Fibroblast of mammary gland (primary cell): ENCODE measurements at places on chromosomes 4 and X.

- DNase-seq = no peak
Observed at GRCh38 chr4:153603258-153603657, 80.8 kb upstream of the TLR2 start.

GRCh38 chr4:67394879-67395278 is 150.4 kb downstream of the CENPC start:
- DNase-seq = no peak

DNA sequence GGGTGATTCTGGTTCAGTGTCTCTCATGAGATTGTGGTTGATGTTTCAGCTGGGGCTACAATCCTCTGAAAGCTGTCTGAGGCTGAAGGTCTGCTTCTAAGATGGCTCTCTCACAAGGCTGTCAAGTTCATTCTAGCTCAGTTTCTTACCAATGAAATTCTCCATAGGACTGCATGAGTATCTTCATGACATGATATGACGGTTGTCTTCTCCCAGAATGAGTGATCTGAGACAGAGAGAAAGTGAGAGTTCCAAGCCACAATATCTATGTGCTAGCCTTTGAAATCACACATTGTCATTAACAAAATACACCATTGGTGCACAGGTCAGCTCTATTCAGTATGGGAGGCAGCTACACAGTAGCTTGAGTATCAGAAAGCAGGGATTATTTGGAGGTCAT is 27.3 kb downstream of the PITX2 start:
- no peak for DNase-seq

- DNase-seq = peak; percentile 59
Observed at GRCh38 chr4:1711571-1712215, 426 bp downstream of the SLBP start.

DNA sequence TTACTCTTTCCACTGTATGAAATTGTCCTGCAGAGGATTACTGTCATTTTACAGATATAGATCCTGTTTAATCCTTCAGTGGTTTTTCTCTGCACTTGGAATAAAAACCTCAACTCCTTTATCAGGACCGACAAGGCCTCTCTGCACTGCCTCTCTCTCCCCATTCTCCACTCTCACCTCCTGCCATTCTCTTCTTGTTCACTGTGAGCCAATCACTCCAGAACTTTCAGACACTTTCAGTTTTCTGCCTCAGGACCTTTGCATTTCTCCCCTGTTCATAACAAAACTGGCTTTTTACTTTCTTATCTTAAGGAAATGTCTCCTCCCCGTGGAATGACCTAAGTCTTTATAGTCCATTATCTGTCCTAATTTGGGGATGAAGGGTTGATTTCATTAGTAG is 137.3 kb downstream of the ELOVL6 start:
- no peak for DNase-seq
